NCI-H446 (cell line): ENCODE measurements at places on chromosomes 12 and 14.

DNA sequence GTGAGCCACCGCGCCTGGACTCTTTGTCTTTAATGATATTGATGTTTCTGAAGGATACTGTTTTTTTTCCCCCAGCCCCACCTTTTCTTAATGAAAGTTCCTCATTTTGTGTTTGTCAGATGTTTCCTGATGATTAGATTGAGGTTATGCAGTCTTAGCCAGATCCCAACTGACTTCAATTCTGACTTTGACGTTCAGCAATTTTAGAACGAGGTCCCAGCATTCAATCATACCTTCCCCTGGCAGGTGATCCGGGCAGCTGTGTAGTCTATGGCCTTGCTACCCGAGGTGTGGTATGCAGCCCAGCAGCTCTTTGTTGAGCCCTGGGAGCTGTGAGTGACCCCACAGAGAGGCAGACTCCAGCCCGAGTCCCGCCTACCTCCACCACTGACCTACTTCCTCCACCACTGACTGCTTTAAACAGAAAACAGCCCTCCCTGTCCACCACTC is 82.7 kb downstream of the LGMN start:
- DNase-seq = no peak

GRCh38 chr12:63826006-63826585 is 18.4 kb upstream of the SRGAP1 start:
- DNase-seq = peak; percentile 76

DNA sequence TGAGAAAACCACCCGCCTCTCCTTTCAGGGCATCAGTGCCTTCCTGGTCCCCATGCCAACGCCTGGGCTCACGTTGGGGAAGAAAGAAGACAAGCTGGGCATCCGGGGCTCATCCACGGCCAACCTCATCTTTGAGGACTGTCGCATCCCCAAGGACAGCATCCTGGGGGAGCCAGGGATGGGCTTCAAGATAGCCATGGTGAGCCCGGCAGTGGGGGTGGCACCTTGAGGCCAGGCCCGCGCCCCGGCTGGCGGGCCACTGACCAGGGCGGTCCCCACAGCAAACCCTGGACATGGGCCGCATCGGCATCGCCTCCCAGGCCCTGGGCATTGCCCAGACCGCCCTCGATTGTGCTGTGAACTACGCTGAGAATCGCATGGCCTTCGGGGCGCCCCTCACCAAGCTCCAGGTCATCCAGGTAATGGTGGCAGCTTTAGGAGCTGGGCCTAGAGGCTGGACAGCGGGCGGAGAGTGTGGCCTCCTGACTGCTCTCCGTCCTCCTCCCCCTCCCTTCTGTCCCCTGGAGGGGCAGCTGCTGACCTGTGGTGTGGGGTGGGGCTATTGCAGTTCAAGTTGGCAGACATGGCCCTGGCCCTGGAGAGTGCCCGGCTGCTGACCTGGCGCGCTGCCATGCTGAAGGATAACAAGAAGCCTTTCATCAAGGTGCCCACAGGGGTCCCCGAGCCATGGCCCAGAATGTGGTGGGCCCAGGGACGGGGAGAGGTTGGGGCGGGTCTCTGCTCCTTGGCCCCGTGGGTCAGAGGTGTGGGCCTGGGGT is 12.8 kb downstream of the ACADS start:
- DNase-seq = no peak

GRCh38 chr12:121894633-121895032 is 6.0 kb downstream of the PSMD9 start:
- no peak for DNase-seq

- DNase-seq = no peak
These were observed 27.1 kb upstream of the COL2A1 start for GRCh38 chr12:48031135-48031960.

GRCh38 chr12:3148366-3149000 is 71.3 kb downstream of the TSPAN9 start:
- no peak for DNase-seq

DNA sequence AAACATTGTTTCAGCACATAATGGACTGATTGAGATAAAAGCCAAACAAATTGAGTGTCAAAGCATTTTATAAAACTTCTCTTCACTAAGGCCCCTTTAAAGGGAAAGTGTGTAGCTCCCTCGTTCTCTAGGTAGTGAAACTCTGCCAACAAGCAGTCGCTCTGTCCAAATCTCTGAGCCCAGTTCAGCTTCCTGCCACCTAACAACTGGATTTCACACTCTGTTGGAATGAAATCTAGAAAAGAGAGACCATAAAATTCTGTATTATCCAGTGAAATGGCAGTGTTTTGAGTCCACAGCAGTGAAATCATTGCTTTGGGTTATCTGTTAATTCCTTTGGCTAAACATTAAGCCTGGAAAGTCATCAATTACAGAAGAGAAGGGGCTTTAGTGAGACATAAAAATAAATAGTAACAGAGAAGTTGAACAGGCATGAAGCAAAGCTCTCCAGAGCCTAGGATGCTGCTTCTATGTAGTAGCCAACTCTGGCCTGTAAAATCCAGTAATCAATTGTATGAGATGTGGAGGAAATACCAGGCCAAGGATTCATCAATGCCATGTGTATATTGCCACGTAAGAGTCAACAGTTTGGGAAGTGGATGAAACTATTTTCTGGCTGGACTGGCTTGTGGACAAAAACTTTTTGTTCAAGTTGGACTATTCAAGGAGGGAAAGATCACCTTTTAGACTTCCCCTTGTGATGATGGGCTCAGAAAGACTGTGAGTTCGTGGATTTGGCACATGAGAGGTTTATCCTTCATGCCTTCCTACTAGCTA is 122.5 kb downstream of the WIF1 start:
- DNase-seq = no peak

DNA sequence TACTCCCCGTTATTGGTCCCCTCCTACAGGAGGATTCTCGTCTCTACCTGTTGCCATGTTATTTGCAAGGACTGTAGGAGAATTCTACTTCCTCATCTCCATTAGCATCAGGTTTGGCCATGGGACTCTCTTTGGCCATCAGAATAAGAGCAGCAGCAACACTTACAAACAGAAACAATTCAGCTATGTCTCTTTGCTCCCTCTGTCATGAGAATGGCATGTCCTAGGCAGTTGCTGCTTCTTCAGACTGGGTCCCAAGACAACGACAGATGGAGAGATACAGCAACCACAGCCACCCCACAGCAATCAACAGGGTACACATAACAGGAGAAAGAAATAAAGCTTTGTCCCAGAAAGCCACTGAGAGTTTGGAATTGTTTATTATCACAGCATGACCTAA is 19.7 kb downstream of the SLC41A2 start:
- DNase-seq = no peak

DNA sequence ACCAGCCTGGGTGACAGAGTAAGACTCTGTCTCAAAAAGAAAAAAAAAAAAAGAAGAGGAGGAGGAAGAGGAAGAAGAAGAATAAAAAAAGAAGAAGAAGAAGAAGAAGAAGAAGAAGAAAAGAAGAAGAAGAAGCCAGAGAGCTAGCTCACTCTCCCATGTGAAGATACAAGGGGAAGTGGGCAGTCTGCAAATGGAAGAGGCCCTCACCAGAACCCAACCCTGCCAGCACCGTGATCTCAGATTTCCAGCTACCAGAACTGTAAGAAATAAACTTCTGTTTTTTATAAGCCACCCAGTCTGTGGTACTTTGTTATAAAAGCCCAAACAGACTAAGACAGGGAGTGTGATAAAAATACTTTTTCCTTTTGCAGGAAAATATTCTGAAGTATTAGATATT is 130.7 kb downstream of the ETNK1 start:
- no peak for DNase-seq

DNA sequence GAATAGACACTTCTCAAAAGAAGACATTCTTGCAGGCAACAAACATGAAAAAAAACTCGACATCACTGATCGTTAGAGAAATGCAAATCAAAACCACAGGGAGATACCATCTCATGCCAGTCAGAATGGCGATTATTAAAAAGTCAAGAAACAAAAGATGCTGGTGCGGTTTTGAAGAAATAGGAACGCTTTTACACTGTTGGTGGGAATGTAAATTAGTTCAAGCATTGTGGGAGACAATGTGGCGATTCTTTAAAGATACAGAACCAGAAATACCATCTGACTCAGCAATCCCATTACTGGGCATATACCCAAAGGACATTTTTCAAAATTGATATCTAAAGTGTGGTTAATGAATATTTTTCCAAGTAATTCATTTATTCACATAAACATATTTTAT is 39.6 kb upstream of the LIN7A start:
- no peak for DNase-seq

DNA sequence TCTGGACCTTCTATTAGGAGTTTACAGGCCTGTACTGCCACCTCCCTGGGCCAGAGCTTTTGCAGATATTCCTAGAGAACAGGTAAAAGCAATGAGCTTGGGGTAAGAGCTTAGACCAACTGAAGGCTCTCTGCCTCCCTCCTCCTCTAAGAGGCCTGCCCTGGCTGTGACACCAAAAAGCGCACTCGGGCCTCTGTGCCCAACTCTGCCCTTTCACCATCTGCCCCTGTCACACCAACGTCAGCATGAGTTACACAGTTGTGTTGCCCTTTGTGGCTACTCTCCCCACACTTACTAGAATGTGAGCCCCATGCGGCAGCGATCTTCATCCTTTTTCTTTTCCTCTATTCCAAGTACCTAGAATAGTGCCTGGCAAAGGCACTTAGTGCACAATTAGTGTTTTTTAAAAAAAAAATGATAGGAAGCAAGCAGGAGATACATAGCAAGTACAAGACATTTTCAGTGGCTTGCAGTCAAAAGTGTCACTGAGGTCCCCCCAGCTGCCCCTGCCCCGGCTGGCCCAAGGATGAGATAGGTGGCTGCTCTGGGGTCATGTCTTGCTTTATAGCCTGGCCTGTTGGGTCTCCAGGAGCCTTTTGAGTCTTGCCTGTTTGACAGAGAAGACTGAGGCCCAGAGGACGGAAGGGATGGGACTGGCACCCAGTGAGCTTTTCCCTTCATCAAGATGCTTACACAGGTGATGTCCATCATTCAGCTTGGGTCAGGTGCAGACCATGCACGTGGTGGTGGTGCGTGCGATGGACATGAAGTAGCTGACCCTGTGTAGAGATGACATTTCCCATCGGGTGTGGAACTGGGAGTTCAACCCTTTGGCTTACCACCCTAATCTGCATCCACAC is 12.5 kb downstream of the CKB start:
- no peak for DNase-seq
